ENCODE measurements at places on chromosomes 5 and 9. TPM values are rescaled to one million over a fixed set of nuclear protein-coding genes. Genes with fewer than 3 reads are reported as not detected.

DNA sequence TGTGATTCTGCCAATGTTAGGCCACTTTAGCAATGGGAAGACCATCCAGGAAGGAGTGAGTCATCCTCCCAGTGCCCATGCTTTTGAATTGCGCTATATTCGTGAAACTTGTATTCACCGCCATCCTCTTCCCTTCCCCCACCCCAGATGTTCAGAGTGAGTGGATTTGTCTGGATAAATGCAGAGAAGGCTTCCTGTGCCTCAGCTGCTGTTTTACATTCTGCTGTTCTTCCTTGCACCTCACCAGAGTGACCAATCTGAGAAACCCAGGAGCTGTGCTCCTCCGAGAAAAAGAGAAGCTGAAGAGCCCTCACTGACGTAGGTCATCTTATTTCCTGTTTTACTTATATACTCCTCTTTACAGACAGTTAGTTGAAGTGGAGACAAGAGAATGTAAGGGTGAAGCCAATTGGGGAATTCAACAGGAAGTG lies 24.6 kb upstream of the SVEP1 start:
- no peak overlapping the region for H3K27ac ChIP-seq
- no peaks in the 10 kb centered on the region for H3K4me1 ChIP-seq
- DNase-seq = no peak
- no peaks in the 10 kb centered on the region for H3K27me3 ChIP-seq
- H3K36me3 ChIP-seq = no peaks in the 10 kb centered on the region

DNA sequence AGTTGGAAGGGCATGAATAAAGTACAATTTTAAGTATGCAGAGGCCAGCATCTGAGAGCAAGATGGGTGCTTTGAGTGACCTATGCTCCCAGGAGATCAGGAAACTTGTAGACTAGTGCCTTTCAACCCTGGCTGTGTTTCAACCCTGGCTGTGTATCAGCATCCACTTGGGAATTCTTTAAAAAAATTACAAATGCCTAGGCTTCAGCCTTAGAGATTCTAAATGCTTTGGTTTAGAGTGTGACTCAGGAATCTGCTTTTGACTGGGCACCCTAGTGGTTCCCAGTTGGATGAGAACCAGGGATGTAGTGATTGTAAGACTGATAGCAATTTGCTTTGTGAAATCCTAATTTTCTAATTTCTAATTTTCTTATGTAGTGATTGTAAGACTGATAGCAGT lies 65.6 kb downstream of the RALGPS1 start:
- H3K4me3 ChIP-seq = no peak overlapping the region
- H3K27ac ChIP-seq = no peak overlapping the region
- peaks cover 2% of the 10 kb centered on the region for H3K4me1 ChIP-seq

DNA sequence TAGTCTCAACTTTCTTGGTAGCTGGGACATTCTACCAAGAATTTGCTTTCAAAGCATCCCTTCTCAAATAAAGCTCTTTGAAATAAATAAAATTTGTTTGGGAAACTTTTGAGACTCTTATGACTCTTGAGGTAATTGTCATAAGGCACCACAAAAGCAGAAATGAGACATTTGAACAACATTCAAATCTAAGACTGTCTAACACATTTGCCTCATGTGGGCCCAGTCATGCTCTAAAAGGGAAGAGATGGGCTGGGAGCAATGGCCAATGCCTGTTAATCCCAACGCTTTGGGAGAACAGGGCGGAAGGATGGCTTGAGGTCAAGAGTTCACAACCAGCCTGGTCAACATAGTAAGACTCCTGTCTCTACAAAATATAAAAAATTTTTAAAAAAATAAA lies 26.4 kb downstream of the SLC31A2 start:
- H3K4me1 ChIP-seq = no peaks in the 10 kb centered on the region
- no peak overlapping the region for H3K27ac ChIP-seq
- H3K36me3 ChIP-seq = peaks cover 9% of the 10 kb centered on the region
- DNase-seq = no peak
- no peak overlapping the region for H3K4me3 ChIP-seq
- no peaks in the 10 kb centered on the region for H3K27me3 ChIP-seq

DNA sequence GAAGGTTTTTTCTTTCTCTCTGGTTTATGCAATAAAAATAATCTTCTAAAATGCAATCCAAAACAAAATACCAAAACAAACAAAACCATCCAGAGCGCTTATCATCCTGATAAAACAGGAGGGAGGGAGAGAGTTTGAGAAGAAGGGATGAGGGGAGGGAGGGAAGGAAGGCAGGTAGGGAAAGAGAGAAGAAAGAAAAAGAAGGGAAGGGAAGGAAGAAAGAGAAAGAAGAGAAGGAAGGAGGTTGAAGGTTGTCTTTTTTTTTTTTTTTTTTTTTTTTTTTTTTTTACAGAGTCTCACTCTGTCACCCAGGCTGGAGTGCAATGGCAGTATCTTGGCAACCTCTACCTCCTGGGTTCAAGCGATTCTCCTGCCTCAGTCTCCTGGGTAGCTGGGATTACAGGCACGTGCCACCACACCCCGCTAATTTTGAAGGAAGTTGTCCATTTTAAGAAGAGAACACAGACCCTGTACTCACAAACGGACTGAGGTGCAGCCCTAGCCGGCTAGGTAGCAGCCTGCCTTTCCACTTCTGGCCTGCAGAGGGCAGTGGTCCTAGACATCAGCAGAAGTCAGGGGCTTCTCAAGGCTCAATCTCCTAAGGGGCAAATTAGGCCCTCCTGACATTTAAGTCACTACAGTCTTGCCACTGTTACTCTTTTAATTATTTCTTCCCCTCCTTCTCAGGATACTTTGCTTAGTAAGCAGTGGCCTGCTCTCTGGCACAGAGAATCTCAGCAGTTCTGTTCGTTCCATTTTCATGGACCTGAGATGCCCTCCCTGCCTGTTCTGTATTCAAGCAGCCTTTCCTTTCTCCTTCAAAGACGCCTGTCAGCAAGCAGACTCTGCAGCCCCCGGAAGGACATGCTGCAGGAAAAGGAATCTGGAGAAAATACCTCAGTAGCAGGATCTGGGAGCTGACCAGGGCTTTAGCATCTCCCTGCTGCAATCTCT lies 76.4 kb downstream of the EPB41L4B start:
- peak; percentile 72 for DNase-seq
- no peaks in the 10 kb centered on the region for H3K36me3 ChIP-seq
- H3K4me1 ChIP-seq = no peaks in the 10 kb centered on the region
- H3K27ac ChIP-seq = no peak overlapping the region
- no peak overlapping the region for H3K4me3 ChIP-seq

DNA sequence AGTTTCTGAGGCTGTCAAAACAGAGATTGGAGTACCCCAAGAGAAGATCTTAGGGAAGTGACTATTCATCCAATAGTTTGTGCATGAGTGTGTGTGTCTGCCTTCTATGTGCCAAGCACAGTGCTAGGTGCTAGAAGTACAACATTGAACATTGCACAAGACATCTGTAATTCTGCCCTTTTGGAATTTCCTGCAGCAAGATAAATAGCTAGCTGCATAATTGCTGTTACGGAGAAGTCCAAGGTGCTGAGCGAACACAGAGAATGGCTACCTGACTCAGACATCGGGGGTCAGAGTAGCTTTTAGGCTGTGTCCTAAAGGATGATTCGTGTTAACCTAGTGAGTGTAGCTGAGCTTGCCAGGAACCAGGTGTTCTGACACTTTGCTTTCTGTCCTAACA lies 44.8 kb downstream of the PAPPA start:
- no peaks in the 10 kb centered on the region for H3K36me3 ChIP-seq
- H3K27me3 ChIP-seq = no peaks in the 10 kb centered on the region
- H3K4me1 ChIP-seq = peaks cover 7% of the 10 kb centered on the region
- H3K4me3 ChIP-seq = no peak overlapping the region

The TXNDC8 gene
- not detected for total RNA-seq

Data from fibroblast of lung (primary cell).